ENCODE measurements at places on chromosomes 2 and 18.

GRCh38 chr18:27400001-27400400 lies 214.9 kb upstream of the CHST9 start:
- H3K4me1 ChIP-seq = peaks cover 7% of the 10 kb centered on the region
- no peak overlapping the region for H3K4me3 ChIP-seq
- H3K27me3 ChIP-seq = peaks cover 4% of the 10 kb centered on the region
- DNase-seq = no peak
- H3K36me3 ChIP-seq = no peaks in the 10 kb centered on the region

DNA sequence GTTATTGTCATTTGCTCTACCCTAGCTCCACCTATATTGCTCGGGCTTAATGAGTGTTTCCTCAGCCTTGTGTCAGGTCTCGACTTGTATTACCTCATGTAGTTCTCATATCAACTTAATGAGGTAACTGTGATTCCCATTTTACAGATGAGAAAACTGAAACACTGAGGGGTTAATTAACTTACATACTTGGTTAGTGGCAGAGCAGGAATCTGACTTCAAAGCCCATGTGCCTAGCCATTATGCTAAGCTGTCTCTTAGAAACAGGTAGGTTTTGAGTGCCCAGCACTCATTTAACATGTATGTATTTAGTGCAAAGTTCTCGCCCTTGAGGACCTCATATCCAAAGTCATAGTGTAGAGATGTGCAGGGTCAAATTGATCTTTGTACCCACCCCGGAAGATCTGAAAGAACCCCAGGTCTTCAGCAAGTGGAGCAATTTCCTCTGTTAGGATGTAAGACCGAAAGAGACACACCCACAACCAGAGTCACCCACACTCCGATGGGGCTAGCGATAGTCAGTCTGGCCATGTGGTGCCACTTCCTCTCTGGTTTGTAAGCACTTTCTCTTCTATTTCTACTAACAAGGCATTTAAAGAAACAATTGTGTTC lies 121.0 kb upstream of the SLC39A10 start:
- H3K4me1 ChIP-seq = peaks cover 15% of the 10 kb centered on the region
- no peaks in the 10 kb centered on the region for H3K36me3 ChIP-seq
- no peak for DNase-seq

GRCh38 chr18:61334951-61335683 lies 1.9 kb downstream of the CDH20 start:
- no peak overlapping the region for H3K27ac ChIP-seq
- peaks cover 5% of the 10 kb centered on the region for H3K4me1 ChIP-seq
- peak overlapping the region; percentile 75 for H3K4me3 ChIP-seq
- no peaks in the 10 kb centered on the region for H3K36me3 ChIP-seq

DNA sequence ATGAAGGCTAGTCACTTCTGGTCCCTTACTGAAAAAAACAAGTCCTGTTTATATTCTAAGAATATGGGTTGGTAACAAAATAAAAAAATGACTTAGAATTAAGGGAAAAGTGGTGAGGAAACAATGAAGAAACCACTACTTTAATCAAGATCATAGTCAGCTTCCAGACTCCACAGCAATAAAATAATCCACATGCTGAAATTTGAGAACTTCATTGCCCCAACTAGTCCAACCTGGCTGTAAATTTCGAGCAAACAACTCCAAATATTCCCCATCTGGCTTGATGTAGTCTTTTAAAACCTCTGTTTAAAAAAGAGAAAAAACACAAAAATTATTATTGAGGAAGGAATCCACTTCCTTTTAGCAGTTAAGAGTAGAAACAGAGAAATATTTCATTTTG lies 32.5 kb downstream of the METTL4 start:
- no peak for DNase-seq
- H3K36me3 ChIP-seq = peaks cover 7% of the 10 kb centered on the region
- no peak overlapping the region for H3K4me3 ChIP-seq
- no peaks in the 10 kb centered on the region for H3K27me3 ChIP-seq
- H3K4me1 ChIP-seq = peaks cover 7% of the 10 kb centered on the region

- H3K4me3 ChIP-seq = no peak overlapping the region
- no peak overlapping the region for H3K27ac ChIP-seq
- H3K36me3 ChIP-seq = no peaks in the 10 kb centered on the region
- no peaks in the 10 kb centered on the region for H3K27me3 ChIP-seq
- no peak for DNase-seq
Observed at GRCh38 chr2:99573634-99574251, 83.9 kb upstream of the REV1 start.

- no peaks in the 10 kb centered on the region for H3K36me3 ChIP-seq
- DNase-seq = no peak
- H3K4me3 ChIP-seq = no peak overlapping the region
- peaks cover 3% of the 10 kb centered on the region for H3K4me1 ChIP-seq
Observed at GRCh38 chr18:64936671-64937070, 787.8 kb upstream of the LINC00305 start.

GRCh38 chr2:209470466-209470865 lies 46.6 kb downstream of the MAP2 start:
- peaks cover 10% of the 10 kb centered on the region for H3K4me1 ChIP-seq
- no peak for DNase-seq
- no peaks in the 10 kb centered on the region for H3K36me3 ChIP-seq
- H3K4me3 ChIP-seq = no peak overlapping the region
- H3K27ac ChIP-seq = no peak overlapping the region

DNA sequence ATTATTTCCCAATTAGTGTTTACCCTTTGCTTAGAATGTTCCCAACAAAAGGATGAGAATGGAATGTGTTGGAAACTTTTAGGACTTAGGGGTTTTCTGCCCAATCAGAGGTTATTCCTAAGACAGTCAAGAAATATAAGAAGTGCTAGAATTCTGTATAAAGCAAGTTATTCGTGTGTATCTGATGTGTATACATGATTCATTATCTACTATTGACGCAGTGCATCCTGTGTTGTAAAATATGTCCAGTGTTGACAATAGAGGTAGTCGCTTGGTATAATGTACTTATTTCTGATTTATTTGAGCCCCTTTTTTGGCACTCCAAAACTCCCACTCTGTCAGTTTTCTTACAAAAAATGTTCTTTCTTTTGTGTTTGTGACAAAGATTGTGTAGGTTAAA lies 881 bp downstream of the PIKFYVE start:
- H3K4me1 ChIP-seq = peaks cover 24% of the 10 kb centered on the region
- peak overlapping the region; percentile 98 for H3K27ac ChIP-seq
- H3K4me3 ChIP-seq = peak overlapping the region; percentile 94
- H3K36me3 ChIP-seq = peaks cover 7% of the 10 kb centered on the region

- no peaks in the 10 kb centered on the region for H3K27me3 ChIP-seq
- no peaks in the 10 kb centered on the region for H3K36me3 ChIP-seq
- H3K4me1 ChIP-seq = no peaks in the 10 kb centered on the region
- no peak for DNase-seq
- H3K27ac ChIP-seq = no peak overlapping the region
Observed at GRCh38 chr2:145012806-145013205, 492.9 kb upstream of the ZEB2 start.

DNA sequence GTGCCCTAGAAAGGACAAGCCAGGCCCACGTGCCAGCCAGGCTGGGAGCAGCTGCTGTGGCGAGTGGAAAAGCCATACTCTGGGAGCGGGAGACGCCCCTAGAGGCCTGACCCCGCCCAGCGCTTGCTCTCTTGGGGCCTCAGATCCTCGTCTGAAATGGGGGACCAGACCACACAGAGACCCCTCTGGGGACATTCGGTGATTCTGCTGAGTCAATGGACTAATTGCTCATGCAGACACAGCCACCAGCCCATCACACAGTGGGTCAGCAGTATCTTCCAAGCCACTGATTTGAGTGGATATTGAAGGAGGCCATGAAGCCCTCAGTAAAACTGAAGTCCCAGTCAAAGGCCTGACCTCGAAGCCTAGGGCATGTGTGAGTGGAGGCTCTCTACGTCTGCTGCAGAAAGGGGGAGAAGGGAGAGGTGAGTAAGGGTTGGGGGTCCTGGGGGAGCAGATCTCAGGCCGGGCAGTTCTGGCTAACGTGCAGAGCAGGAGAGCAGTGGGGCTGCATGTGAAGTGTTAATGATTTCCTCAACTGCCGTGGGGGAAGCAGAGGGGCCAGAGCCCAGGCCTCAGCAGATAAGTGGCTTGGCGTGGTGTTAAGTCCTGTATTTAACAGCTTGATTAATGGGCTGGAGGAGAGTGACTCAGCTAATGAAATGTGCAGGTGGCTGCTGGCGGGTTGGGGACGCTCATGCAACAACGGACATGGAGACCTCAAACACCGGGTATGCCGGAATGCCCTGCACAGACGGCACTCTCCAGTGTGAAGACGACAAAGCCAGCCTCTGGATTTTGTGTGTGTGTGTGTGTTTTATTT lies 104.4 kb upstream of the TWIST2 start:
- H3K36me3 ChIP-seq = no peaks in the 10 kb centered on the region
- H3K4me3 ChIP-seq = no peak overlapping the region
- no peak for DNase-seq

DNA sequence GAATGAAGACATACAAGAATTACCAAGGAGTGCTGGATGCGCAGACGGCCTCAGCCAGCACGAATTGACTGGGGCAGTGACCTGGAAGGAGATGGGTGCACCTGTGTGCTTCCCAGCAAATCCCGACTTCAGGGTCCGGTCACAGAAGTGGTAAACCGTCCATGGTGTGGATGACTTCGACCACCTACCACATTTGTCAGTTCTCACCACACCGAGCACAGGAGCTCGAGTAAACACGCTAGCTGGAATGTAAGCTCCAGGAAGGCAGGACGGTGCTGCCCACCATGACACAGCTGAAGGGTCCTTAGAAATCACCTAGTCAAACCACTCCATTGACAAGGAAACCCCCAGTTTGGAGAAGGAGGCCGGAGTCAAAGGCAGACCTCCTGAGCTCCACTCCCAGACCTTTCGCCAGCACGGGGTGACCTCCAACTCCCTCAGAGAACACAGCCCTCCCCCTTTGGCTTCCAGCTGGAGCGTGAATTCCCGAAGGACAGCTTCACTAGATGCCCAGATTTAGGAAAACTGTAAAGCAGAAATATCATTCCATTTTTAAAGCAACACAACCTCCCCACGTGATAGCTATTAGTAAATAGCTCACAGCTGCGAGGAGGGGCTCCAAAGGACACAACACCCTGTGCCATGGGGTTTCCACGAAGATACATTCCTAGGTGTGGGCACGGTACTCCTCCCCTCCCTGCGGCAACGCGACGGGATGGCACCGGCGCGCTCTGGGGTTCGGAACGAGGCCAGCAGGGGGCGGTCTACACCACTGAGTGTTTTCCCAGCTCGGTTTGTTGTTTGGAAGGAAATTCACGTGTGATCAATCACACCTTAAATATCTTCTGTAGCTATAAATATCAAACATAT lies 34.1 kb upstream of the GNAL start:
- no peak overlapping the region for H3K27ac ChIP-seq
- H3K27me3 ChIP-seq = peaks cover 44% of the 10 kb centered on the region
- no peaks in the 10 kb centered on the region for H3K36me3 ChIP-seq

DNA sequence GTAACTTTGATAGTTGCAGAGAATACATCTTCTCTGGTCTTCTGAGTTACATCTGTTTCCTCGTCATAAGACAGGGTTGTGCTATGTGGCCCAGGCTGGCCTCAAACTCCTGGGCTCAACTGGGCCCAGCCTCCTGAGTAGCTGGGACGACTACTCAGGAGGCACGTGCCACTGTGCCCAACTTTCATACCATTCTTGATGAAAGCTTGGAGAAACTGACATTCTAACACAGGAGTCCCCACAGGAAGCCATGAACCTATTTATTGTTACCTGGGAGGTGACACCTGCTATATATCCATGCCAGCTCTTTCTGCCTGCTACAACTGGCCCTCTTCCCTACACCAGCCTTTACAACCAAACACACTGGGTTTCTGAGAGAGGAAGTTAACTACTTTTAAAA lies 19.1 kb downstream of the EIF2AK3 start:
- no peak overlapping the region for H3K27ac ChIP-seq
- H3K27me3 ChIP-seq = no peaks in the 10 kb centered on the region
- no peak for DNase-seq
- no peaks in the 10 kb centered on the region for H3K36me3 ChIP-seq
- H3K4me1 ChIP-seq = peaks cover 4% of the 10 kb centered on the region

- peak overlapping the region; percentile 46 for H3K27ac ChIP-seq
- peaks cover 23% of the 10 kb centered on the region for H3K4me1 ChIP-seq
- no peaks in the 10 kb centered on the region for H3K27me3 ChIP-seq
- peak overlapping the region; percentile 39 for H3K4me3 ChIP-seq
Observed at GRCh38 chr2:65300761-65301711, 73.4 kb downstream of the ACTR2 start.

DNA sequence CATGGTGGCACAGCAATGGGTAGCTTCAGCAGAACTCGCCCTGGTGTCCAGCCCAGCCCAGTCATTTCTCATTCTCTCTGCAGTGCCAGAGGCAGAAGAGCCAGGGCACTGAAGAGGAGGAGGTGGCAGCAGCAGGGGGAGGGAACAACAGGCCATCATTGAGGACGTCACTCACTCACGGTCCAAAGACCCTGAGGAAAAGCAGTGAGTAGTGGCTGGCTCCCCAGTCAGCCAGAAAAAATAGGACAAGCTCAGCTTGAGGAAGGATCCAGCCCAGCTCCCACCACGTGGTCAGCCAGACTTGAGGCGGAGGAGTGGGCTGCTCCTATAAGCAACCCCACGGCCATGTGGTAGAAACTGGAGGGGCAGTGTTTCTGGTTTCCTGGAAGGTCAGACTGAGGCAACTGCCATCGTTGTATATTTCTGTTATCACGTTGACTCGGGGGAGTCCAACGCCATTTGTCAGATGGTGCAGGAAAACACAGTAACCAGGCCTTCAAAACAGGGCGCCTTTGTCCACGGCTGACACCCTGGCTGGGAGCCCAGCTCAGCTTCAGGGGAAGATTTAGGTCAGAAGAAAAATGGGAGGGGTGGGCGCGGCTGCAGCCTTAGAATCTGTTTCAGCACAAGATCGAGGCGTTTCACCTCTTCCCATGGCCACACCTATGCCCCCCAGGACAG lies 19.0 kb upstream of the TMEM247 start:
- DNase-seq = no peak
- no peaks in the 10 kb centered on the region for H3K36me3 ChIP-seq
- peaks cover 9% of the 10 kb centered on the region for H3K27me3 ChIP-seq
- no peak overlapping the region for H3K27ac ChIP-seq
- H3K4me3 ChIP-seq = no peak overlapping the region

DNA sequence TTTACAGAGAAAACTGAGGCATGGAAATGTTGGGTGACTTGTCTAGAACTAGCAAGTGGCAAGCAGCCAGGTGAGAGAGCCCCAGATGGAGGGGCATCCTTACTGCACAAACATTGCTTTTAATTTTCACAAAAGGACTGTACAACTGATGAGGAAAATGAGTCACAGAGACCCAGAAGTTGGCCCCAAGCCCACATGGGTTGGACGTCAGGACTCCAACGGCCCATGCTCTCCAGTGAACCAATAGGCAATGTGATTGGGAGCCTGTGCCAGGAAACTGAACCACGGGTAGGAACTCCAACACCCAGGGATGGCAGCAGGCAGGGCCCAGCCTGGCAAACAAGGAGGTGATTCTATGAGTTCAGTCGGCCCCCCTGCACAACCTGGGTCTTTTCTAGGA lies 50.8 kb downstream of the PID1 start:
- H3K27me3 ChIP-seq = peaks cover 6% of the 10 kb centered on the region
- no peak overlapping the region for H3K27ac ChIP-seq
- peaks cover 3% of the 10 kb centered on the region for H3K4me1 ChIP-seq
- DNase-seq = no peak

- no peak for DNase-seq
- H3K36me3 ChIP-seq = no peaks in the 10 kb centered on the region
- H3K4me3 ChIP-seq = no peak overlapping the region
- peaks cover 5% of the 10 kb centered on the region for H3K4me1 ChIP-seq
- H3K27me3 ChIP-seq = peaks cover 5% of the 10 kb centered on the region
Observed at GRCh38 chr2:63667132-63667700, 78.5 kb downstream of the MDH1 start.
